ENCODE measurements at places on chromosomes 6 and 20.

GRCh38 chr6:56406276-56407269 lies 159.2 kb upstream of the COL21A1 start:
- no peak for DNase-seq

- DNase-seq, result no peak
These were observed 38.4 kb downstream of the RREB1 start for GRCh38 chr6:7145885-7146828.

GRCh38 chr20:18256440-18257090 lies 31.8 kb upstream of the ZNF133 start:
- DNase-seq, result no peak

DNA sequence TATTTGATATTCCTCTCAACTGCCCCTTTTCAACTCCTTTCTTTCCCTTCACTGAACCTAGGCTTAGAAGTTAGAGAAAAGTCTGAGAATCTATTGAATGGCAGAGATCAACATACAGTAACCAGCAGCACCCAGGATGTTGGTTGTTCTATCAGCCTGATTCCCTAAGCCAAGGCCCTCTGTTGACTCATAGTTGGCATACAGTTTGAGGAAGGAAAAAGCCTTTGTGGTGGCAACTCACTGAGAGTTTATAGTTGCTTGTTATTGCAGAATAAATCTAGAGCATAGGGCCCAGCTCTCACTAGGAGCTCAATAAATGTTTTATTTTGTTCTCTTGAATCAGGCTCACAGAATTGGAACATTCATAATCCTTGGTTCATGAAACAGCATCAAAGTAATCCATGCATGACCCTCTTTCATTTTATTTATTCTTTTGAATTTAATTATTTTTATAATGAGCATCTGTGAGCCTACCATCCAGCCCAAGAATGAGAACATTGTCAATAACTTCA lies 119.1 kb upstream of the ADGRF1 start:
- no peak for DNase-seq

DNA sequence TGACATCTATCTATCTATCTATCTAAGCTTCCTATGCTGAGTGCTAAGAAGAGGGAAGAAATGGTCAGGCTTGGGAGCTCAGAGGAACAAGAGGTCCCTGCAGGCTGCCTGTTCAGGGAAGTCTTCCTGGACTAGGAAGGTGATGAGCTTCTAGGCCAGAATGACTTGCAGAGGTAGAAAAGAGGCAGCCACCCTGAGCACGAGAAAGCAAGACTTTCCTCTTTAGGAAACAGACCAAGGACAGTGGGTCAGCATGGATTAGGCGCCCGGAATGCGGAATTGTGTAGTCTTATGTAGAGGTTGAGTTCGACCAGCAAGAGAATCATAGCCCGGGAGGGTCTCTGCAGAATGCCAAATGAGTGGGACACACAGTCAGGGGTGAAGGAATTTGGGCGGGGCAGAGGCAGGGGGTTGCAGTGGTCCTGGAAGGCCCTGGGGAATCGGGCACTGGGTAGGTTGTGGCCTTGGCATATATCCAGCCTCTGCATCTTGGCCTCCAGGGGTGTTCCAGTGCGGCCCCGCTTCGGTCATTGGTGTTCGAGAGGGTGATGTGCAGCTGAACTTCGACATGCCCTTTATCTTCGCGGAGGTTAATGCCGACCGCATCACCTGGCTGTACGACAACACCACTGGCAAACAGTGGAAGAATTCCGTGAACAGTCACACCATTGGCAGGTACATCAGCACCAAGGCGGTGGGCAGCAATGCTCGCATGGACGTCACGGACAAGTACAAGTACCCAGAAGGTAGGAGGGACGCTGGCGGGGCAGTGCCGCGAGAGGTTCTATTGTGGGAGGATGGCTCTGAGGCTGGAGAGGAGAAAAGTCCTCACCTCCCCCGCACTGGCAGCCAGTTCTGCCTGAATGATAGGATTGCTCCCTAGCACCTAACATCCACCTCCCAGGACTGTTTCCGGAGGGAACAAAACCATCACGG lies 32.1 kb downstream of the TGM3 start:
- no peak for DNase-seq

DNA sequence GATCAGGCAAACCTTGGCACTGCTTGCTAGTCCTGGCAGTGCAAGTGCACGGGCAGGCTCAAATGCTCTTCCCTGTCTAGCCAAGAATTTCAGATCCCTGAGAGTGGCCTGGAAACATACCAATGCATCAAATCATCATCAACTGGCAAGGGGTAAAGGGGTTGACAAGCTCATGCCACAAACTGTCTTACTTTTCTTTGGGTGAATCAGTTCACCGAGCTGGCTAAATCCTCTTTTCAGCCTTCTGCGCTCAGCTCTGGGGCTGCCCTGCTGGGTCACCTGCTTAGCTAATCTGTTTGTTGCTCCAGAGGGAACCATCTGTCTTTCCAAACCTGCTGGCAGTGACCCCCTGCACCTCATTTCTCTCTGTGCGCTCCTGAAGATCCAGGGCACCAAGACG lies 59.5 kb downstream of the LYRM4 start:
- DNase-seq, result no peak

DNA sequence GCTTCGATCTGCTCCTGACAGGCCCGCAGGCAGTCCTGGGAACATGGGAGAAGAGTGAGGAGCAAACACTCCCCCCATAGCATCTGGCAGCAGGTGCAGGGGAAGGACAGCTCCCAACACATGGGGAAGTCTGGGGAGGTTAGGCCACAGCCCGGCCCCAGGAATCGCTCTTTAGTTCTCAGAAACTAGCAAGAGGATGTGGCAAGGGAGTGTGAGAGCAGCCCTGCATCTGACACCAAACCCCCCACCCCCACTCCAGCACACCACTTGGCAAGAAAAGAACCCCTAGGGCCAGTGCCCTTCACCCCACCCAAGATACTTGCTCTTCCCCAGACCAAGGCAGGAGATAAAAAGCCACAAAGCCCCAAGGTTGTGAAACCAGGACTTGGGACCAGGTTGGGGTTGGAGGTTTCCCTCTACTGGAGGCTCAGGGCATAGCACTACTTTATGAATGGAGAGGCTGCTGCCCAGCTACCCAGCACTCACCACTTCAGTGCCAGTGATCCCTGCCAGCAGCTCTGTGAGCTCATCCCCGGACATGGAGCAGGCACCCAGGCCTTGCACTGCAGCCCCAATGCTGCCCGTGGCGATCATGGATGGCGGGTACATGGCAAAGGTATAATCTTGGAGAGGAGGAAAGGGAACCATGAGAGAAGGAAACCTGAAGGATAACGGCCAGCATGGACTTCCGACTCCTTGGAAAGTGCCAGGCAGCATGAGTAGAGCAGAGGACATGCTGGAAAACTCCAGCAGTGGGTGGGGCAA lies 5.4 kb downstream of the CCND3 start:
- DNase-seq, result peak; percentile 70

DNA sequence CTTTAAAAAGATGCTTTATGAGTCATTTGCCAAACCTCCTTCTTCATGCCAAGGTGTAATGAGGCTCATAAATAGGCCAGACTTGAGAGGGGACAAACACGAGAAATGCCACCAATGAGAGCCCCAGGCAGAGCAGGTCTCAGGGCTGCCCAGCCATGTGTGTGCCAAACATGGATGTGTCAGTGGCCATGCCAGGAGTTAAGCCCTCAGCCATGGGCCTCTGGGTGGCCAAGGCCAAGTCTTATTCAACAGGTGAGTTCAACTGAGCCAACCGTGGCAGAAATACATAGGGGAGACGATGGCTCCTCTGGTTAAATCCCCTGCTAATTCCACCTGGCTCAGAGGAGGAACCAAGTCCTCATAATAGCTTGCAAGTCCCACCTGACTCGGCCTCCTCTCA lies 358.8 kb downstream of the PREX1 start:
- DNase-seq, result no peak

DNA sequence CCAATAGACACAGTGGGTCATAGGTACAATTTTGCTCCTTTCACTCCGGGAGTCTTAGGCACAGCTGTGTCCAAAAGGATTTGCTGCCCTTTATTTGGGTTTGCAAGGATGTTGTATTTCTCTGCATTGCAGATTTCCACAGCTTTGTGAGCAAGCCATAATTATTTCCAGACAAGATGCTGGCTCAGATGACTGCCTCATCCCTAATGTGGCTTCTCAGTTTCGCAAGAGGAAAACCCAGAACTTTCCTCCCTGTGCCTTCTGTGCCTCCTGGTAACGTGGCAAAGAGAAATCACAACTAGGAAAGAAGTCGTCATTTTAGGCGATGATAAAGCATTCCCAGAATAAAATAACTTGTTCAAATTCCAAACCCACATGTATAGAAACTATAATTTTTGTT lies 33.7 kb downstream of the FAM50B start:
- DNase-seq, result no peak

DNA sequence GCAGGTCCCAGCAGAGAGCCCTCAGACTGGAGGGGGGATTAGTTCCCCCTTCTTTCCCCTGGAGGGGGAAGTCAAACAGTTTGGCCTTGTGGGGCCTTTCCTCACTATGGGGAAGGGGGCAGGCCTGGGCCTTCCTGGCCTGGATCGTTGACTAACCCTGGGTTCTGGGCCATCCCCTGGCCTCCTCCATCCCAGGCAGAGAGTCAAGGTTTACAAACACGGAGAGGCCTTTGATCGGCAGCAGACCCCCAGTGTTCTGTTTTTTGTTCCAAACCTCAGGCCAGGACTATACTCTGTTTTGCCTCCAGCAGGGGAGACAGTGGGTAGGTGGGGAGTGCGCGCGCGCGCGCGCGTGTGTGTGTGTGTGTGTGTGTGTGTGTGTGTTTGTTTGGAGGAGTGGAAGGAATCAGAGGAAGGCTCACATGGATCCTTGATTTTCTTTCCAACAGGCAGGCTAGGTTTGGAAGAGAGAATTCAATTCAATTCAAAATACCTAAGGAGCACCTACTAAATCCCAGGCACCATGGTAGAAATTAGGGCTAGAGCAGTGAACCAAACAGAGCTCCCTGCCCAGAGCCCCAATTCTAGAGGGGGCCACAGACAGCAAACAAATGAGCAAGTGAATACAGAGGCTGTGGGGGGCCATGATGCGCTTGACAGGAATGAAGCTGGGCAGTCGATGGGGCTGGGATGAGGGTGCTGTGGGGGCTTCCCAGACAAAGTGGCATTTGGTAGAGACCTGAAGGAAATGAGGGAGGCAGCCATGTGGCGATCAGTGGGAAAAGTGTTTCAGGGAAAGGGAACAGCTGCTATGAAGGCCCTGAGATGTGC lies 14.8 kb downstream of the TP53RK start:
- no peak for DNase-seq
